ENCODE measurements at places on chromosomes 16 and 17. TPM values are rescaled to one million over a fixed set of nuclear protein-coding genes. Genes with fewer than 3 reads are reported as not detected.

The SOX15 gene
- total RNA-seq, result 0.66 TPM

DNA sequence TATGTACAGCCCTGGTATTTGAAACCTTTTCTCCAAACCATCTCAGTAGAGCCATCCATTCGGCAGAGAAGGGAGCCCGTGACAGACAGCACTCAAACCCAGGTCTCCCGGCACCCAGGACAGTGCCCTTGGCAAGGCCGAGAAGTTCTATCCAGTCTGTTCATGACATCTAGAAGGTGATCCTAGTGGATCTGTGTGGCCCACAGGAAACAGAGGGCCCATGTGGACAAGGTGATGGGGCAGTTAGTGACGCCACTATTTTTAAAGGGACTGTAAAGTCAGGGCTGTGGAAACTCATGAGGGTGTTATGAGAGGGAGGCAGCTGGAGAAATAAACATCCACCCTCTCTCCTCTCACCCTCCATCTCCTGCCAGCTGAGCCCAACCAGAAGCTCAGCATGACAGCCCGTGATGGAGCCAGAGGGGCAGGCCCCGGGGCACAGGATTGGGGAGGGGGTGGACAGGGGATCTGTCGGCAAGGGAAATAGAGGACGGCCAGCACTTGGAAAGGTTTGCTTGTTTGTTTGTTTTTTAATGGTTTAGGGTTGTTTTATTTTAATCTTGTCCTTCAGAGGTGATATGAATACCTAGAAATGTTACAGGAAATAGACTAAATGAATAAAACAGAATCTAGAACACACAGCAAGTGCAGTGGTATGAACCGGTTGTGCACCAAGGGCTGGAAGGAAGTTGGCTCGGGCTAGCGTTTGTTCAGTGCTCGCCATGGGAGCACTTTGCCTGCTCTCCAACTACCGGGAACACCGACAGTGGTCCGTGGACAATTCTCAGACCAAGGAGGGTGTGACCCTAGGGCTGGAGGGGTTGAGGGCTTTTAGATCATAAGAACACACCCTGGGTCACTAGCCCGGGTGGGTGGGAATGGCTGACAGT, 17.1 kb downstream of the MYLK3 start:
- DNase-seq, result no peak

GRCh38 chr16:15052747-15053476, 3.0 kb downstream of the NTAN1 start:
- DNase-seq, result no peak

DNA sequence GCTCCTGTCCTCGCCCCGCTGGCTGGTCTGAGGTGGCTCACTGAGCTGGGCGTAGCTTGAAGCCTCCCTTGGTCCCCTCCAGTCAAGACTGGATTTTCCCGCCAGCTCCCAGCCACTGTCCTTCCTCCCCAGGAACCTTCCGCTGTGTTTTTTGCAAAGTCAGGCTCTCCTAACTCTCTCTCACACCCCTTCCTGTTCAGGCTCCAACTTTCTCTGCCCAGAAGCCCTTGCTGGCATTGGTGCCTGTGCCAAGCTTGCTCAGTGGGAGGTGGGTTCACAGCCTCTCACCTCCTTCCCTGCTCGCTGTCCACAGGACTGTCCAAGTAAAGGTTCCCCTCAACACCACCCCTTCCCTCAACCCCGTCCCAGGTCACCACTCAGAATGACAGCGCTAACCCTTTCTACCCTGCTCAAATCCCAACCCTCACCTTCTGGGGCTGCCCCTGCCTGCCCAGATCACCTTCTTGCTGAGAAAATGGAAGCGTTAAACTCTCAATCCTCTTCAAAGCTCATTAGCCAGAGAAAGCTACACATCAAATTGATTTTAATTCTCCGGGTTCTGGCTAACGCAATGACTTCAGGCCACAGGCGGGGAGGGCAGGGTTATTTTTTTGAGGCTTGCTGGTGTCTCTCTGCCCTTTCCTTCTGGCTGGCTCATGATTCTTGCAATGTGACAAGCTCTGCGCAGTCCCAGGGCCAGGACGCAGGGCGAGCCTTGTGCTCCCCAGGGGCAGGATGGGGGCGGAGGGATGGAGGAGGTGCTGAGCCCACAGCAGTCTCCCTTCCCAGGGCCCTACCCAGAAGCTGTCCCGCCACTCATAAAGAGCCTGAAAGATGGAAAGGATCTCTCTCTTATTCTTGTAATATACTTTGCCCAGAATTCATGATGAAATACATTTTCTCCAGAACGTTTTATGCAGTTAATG, 357.2 kb upstream of the TNRC6C start:
- DNase-seq, result no peak

The SHISA6 gene
- total RNA-seq, result not detected

DNA sequence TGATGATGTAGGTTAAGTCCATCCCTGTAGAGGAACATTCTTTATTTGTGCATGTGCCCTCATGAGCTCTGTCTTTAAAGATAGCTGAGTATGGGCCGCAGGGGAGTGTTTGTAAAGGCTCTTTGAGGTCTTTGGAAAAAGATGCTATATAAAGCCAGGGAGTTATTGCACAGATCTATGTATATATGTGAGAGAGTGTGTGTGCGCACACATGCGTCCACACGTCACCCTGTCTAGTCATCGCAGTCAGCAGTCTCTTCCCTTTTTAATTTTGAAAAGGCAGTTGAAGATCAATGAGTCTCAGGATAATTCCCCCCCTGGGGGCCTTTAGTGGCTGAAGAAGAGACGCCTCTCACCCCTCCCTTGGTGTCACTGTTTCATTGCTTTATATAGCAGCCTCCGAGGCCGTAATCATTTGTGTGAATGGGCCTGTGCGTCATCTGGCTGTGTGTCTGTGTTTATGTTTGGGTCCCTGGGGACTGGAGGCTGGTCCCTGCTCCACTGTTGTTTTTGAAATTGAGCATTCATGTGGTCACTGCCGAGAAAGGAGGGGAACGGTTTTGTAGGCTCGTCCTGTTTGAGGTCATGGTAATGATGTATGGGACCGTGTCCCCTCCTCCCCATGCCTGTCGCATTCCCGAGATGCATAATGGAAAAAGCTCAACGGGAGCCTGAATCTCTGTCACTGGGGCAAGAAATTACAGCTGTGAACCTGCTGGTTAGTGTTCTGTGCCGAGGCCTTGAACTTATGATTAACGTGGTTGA, 143.9 kb downstream of the SNX29 start:
- peak; percentile 42 for DNase-seq

GRCh38 chr17:17886726-17887125, 49.9 kb upstream of the SREBF1 start:
- no peak for DNase-seq

Data from HFFc6 (cell line).